Endothelial cell of umbilical vein (primary cell): ENCODE measurements at places on chromosomes 1 and 21.

DNA sequence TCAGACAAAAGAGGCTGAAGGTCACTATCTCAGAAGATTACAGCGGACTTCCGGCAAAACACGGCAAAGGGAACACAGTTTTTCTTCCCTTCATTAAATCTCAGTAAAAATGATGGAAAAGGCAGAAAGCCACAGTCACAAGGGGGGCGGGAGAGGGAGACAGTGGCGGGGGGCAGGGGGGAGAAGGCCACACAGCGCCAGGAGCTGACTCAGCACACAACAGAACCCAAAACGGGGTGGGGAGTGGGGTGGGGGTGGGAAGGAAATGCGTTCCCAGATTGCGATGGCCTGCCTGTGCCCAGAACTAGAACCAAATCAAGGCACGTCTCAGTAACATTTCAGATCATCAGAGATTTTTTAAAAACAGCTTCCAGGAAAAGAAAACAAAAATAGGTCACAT is 13.4 kb downstream of the CFAP74 start:
- H3K4me1 ChIP-seq: no peaks in the 10 kb centered on the region
- no peak overlapping the region for H3K27ac ChIP-seq
- H3K36me3 ChIP-seq: no peaks in the 10 kb centered on the region
- no peaks in the 10 kb centered on the region for H3K27me3 ChIP-seq
- no peak overlapping the region for H3K4me3 ChIP-seq

DNA sequence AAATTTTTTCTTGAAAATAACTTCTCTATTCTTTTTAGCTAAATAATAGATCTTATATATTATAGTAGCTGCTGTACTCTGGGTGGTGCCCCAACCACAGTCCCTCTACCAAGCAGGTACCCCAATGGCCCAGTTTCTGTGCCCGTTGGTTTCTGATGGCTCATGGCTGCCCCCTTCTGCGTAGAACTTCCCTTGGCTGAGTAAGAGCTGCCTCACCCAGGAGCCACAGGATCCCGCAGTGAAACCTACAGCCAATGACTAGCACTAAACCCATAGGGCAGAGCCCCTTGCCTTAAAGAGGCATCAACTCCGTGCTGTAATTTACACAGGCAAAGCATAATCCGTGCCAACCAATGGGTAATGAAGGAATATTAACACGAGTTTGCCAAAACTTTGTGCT is 247.5 kb downstream of the USH2A start:
- no peaks in the 10 kb centered on the region for H3K36me3 ChIP-seq
- H3K27ac ChIP-seq: no peak overlapping the region
- no peak for DNase-seq
- H3K4me3 ChIP-seq: no peak overlapping the region

GRCh38 chr1:9294405-9294773 is 1.7 kb downstream of the SPSB1 start:
- H3K27ac ChIP-seq: peak overlapping the region; percentile 43
- peaks cover 15% of the 10 kb centered on the region for H3K4me1 ChIP-seq
- DNase-seq: peak; percentile 85
- H3K4me3 ChIP-seq: peak overlapping the region; percentile 64

DNA sequence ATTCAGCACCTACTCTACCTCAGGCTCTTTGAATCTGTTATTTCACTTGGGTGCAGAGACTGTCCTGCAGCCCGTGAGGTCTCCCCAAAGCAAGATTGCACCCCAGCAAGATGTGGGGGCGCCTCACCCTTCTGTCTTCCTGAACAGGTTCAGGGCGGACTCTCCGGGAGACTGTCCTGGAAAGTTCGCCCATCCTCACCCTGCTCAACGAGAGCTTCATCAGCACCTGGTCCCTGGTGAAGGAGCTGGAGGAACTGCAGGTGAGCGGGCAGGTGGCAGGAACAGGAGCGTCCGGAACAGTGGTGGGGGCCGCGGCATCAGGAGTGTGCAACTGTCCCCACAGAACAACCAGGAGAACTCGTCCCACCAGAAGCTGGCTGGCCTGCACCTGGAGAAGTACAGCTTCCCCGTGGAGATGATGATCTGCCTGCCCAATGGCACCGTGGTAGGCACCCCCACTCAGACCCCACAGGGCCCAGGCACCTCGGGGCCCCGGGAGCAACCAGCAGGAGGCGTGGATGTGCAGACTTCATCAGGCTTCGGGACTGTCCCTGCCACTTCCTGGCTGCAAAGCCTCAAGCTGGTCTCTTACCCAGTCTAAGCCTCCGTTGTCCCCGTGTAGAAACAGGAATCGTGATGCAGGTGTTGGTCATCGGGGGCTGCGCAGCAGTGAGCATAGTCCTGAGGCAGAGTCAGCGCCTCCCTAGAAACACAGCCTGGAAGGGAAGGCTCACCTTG is 5.9 kb upstream of the MTFR1L start:
- no peak overlapping the region for H3K27ac ChIP-seq
- no peaks in the 10 kb centered on the region for H3K27me3 ChIP-seq
- H3K4me1 ChIP-seq: no peaks in the 10 kb centered on the region
- peaks cover 7% of the 10 kb centered on the region for H3K36me3 ChIP-seq
- no peak overlapping the region for H3K4me3 ChIP-seq
